ENCODE measurements at places on chromosomes 2 and 18. TPM values are rescaled to one million over a fixed set of nuclear protein-coding genes. Genes with fewer than 3 reads are reported as not detected.

EPHA4 gene
- 7.8 TPM for total RNA-seq

OXER1 gene
- not detected for total RNA-seq

TMEM200C gene
- not detected for total RNA-seq

TPGS2 gene
- 157 TPM for total RNA-seq

COPS9 gene
- 139 TPM for total RNA-seq

TSPYL6 gene
- not detected for total RNA-seq

ACOXL gene
- not detected for total RNA-seq

MRO gene
- total RNA-seq: not detected
